Right ventricle myocardium inferior (tissue), 1 donor: ENCODE measurements at places on chromosomes 5 and 9. TPM values are rescaled to one million over a fixed set of nuclear protein-coding genes. Genes with fewer than 3 reads are reported as not detected.

DNA sequence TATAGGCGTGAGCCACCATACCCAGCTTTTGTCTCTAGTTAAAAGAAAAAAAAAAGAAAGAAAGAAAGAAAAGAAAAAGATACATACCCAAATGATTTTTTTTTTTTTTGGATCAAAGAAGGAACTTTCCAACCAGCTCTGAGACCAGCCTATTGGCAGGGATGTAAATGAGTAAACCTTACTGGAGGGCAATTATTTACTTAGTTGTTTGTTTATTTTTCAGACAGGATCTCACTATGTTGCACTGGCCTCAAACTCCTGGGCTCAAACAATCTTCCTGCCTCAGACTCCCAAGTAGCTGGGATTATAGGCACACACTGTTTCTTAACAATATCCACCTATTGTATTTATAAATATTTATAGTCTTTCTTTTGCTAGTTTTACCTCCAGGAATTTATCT is 10.9 kb upstream of the SPOUT1 start:
- DNase-seq = no peak

DNA sequence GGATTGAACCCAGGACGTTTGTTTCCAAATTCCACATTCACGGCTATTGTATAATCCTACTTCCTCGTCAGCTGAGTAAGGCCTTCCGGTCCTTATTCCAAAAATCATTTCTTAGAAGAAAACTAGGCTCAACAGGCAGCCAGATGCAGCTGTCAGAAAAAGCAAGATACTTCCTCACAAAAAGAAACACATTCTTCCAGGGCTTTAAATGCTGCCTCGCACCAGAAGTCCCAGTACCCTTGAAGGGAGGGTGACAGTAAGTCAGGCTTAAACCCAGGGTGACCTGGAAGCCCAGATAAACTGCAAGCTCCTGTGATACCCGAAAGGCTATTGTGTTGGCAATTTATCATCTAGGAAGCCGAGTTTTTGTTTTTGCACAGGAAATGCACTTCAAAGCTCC is 414.0 kb downstream of the NFIB start:
- no peak for DNase-seq

GRCh38 chr9:8890695-8891094 is 1091.1 kb upstream of the DMAC1 start:
- DNase-seq = no peak

The KIF4B gene
- not detected for total RNA-seq

GRCh38 chr9:127682351-127683136 is 24.2 kb upstream of the CFAP157 start:
- no peak for DNase-seq

- no peak for DNase-seq
Observed at GRCh38 chr9:32590898-32591297, 17.9 kb upstream of the NDUFB6 start.

- DNase-seq = no peak
Observed at GRCh38 chr9:111966124-111966723, 69.6 kb downstream of the UGCG start.

The SLC6A3 gene
- not detected for total RNA-seq

The BARX1 gene
- total RNA-seq = not detected

The FOXI1 gene
- total RNA-seq = not detected

DNA sequence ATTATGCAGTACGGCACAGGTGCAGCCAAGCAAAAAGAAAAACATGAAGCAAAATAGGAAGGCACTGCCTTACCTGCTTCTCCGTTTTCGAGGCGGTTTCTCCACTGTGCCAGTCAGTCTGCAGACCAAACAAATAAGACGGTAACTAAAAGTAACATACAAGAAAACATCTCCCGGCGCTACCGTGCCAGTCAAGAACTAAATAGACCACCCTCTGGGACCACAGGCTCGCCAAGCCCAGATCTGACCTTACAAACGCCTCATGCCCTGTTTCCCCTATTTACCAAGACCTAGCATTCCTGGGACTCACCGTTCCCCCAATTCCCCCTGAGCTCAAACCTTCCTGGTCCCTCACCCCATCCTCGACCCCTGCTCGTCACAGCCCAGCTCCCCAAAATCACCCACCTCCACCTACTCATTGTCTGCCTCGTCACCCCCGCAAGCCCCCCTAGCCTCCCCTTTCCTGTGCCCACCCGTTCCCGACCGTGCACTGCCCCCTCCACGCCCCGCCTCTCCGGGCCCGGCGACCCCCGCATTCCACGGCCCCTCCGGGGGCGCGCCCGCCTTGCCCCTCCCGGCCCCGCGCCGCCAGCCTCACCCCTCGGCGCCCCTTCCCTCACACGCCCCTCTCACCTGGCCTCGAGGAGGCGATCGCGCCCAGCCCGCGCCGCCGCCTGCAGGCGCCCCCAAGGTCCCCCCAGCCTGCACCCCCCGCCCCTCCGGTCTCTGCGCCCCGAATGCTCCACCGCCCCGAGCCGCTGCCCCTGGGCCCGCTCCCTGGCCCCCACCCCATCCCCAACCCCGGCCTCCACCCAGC is 560 bp downstream of the SCAI start:
- DNase-seq = no peak

The HCN1 gene
- not detected for total RNA-seq

DNA sequence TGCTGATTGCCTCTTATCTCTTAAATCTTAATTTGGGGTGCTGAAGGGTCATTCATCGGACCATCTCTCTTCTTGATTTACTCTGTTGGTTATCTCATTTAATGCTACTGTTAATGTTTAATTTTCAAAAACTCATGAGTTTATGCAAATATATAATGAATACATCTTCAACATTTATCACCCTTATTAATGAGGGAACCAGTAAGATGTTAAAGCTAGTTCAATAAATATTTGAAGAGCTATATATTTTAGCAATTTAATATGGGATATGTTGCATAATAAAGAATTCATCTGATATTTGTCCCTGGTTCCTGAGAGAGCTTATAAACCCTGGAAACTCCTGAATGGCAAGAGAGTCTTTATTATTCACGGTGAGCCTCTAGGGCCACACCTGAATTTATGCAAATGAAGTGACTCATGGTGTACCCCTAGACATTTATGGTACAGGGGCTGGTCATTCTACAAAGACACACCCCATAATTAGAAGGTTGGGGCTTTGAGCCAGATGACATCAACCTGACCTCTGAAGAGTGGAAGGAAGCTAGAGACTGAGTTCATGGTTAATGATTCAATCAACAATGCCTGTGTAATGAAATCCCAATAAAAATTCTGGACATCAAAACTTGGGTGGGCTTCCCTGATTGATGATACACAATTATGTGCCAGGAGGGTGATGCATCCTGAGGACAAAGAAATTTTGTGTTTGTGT is 339.5 kb upstream of the ZNF608 start:
- DNase-seq = no peak

GRCh38 chr5:82355496-82355895 is 77.3 kb upstream of the RPS23 start:
- DNase-seq = no peak

GRCh38 chr5:110751902-110752762 is 13.3 kb downstream of the SLC25A46 start:
- no peak for DNase-seq

The ZBTB5 gene
- 5.1 TPM for total RNA-seq

GRCh38 chr5:42612750-42613366 is 143.8 kb upstream of the CCDC152 start:
- DNase-seq = no peak

The ECPAS gene
- total RNA-seq = 108 TPM

GRCh38 chr9:138072161-138072842 is 194.7 kb downstream of the CACNA1B start:
- DNase-seq = peak; percentile 35
